ENCODE measurements at places on chromosomes 6 and 20. TPM values are rescaled to one million over a fixed set of nuclear protein-coding genes. Genes with fewer than 3 reads are reported as not detected.

The SNRPB2 gene
- 80.2 TPM for total RNA-seq

The MMP24 gene
- total RNA-seq: not detected

The PDYN gene
- not detected for total RNA-seq

The BCAS1 gene
- total RNA-seq: 0.10 TPM

The POU3F2 gene
- not detected for total RNA-seq

The ZNF391 gene
- 1.0 TPM for total RNA-seq

The TBC1D22B gene
- total RNA-seq: 37.8 TPM

The PPARD gene
- 19.9 TPM for total RNA-seq

The LGSN gene
- total RNA-seq: not detected

The SMLR1 gene
- not detected for total RNA-seq

The SLC26A8 gene
- 0.33 TPM for total RNA-seq

The ATP6V1G2 gene
- total RNA-seq: 2.3 TPM

The SLC52A3 gene
- not detected for total RNA-seq

The TRIM10 gene
- not detected for total RNA-seq

The NKAIN2 gene
- total RNA-seq: not detected

The FERMT1 gene
- not detected for total RNA-seq

The SIRPG gene
- 2.4 TPM for total RNA-seq

The SNPH gene
- total RNA-seq: 1.5 TPM

The GRIK2 gene
- not detected for total RNA-seq

The RNF8 gene
- total RNA-seq: 27.3 TPM

The CLVS2 gene
- not detected for total RNA-seq

The CD40 gene
- 6.7 TPM for total RNA-seq

The TNXB gene
- total RNA-seq: 6.7 TPM

The RPL7L1 gene
- total RNA-seq: 125 TPM

The TSPYL4 gene
- total RNA-seq: 16.6 TPM

The CCN6 gene
- not detected for total RNA-seq

The CYP39A1 gene
- not detected for total RNA-seq

The NKX2-4 gene
- not detected for total RNA-seq

The AGER gene
- total RNA-seq: 29.7 TPM

The CRISP2 gene
- total RNA-seq: not detected

The DNAAF9 gene
- total RNA-seq: 2.4 TPM

The DNAH8 gene
- total RNA-seq: 0.12 TPM

The EYS gene
- 0.20 TPM for total RNA-seq

The TRIM31 gene
- not detected for total RNA-seq

The EPPIN gene
- total RNA-seq: not detected

The ULBP1 gene
- 0.31 TPM for total RNA-seq

The LPA gene
- total RNA-seq: not detected
